ENCODE measurements at places on chromosomes 1 and 21.

- DNase-seq, result no peak
Observed at GRCh38 chr1:152191260-152191659, 32.2 kb upstream of the RPTN start.

GRCh38 chr1:6268415-6268814 lies 7.5 kb upstream of the GPR153 start:
- DNase-seq, result no peak

GRCh38 chr1:94660994-94661393 lies 119.4 kb upstream of the F3 start:
- no peak for DNase-seq

DNA sequence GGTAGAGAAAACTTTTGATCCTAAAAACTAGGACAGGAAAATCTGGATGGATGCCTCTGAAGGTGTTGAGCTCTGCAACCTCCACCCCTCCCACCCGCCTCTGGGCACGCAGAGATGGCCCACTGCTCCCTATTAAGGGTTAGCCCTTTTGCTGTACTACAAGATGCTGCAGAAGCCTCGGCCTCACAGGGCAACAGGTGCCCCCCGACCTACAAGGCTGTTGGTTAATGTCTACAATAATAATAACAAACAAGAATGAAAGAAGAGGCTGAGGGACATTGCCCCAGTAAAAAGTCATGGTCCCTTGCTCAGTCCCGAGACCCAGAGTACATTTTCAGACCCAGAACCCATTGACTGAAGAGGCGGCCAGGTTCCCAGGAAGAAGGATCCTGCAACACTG lies 7.5 kb upstream of the DESI2 start:
- DNase-seq, result no peak

DNA sequence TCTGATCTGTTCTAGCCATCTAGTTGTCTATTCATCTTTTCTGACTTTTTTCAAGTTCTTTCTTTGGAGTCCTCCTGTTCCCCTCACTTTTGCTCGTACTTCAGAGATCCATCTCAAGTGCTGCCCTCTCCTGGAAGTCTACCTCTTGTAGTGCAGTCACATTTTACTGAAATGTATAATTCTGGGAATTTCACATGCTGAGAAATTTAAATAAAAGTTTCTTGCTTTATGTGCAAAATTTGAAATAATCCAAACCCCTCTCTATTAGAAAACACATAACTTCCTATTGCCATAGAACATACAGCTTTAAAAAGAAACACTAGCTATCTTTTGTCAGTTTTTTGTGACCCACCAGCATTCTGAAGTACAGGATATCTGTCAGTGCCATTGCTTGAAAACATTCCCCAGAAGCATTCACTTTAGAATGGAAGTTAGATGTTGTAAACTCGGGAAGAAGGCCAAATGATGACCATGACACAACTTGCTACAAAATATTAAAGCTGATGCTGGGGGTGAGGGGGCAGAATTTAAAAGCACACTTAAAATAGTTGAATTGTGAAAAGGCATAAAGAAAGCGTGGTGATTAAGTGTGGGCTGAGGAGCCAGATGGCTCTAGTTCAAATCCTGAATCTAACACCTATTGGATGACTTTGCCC lies 22.0 kb downstream of the RLF start:
- no peak for DNase-seq

DNA sequence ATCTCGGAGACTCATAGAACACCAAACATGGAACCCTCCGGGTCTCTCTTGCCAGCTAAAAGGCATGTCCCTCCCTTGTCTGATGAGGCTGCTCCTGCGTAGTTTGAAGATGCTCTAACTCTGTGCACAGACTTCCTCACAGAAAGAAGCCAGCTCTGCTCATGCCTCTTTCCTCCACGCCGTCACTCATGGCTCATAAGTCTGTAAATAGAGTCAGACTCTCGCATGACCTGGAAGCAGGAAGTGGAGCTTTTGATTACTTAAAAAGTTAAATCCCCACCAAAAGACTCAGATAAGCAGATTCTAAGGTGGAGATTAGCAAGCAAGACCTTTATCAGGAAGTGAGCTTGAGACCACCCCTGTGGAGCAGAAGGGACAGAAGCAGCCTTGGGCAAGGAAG lies 171.6 kb downstream of the TRIM33 start:
- no peak for DNase-seq

DNA sequence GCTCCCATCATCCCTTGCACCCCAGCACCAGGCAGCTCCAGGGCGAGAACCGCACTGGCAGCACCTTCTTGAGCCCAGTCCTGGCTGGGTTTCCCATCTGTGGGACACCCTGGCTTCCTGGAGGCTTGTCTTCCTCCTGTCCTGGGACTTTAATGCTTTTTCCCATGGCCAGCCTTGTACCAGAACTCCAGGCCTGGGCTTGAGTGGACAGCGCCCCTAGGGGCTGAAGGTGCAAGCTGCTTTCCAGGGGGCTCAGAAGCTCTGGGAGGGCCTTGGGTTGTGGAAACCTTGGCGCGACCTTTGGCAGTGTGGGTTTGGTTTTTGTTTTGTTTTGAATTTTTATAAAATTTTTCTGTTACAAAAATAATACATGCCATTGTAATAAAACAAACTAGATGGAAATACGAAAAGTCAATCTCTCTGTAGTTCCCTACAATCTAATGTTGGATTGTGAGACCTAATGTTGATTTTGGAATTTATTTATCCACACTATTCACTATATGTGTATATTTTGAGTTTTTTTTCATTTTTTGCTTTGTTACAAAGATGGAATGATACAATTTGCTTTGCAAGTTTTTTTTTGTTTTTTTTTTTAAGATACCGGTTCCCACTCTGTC lies 33.8 kb upstream of the RPL11 start:
- DNase-seq, result no peak

DNA sequence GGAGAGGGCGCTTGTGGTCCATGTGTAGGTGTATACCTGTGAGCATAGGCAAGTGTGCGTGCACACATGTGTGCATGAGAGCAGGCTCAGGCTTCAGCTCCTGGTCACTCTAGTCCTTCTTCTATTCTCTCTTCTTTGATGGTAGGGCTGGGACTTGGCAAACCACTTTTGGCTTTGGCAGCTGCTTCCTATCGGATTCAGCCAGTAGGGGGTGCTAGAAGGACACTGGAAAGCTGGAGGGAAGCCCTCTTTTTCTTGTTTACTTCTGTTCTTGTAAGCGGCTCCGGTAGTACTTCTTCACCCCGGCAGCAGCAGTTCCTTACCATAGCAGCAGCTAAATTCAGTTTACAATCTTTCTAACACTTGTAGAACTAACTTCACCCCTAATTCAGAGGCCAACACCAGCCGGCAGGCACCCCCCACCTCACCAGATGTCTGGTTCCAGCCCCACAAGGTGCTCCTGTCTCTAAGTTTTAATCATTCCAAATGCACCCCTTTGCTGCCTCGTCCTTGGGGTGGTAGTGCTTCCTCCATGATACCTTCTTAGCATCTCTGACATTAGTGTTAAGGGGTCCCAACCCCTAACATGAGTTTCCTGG lies 25.1 kb downstream of the NENF start:
- DNase-seq, result peak; percentile 59

GRCh38 chr1:43931711-43932660 lies 1.6 kb upstream of the ARTN start:
- DNase-seq, result no peak

GRCh38 chr1:44860331-44860730 lies 17.3 kb upstream of the PTCH2 start:
- no peak for DNase-seq

DNA sequence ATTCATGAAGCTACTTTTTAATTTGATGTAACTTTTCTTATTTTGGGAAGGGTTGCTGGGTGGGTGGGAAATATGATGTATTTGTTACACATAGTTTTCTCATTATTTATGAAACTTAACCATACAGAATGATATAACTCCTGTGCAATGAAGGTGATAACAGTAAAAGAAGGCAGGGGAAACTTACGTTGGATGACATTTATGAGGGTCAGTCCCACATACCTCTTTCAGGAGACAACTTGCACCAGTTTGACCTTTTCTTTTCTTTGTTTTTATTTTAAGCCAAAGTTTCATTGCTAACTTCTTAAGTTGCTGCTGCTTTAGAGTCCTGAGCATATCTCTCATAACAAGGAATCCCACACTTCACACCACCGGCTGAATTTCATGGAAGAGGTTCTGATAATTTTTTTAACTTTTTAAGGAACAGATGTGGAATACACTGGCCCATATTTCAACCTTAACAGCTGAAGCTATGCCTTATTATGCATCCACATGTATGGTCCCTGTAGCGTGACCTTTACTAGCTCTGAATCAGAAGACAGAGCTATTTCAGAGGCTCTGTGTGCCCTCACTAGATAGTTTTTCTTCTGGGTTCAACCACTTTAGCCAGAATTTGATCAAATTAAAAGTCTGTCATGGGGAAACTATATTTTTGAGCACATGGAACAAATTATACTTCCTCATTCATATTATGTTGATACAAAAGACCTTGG lies 28.0 kb upstream of the KIAA1614 start:
- no peak for DNase-seq

GRCh38 chr1:240363315-240363714 lies 248.6 kb downstream of the GREM2 start:
- no peak for DNase-seq

- DNase-seq, result no peak
Observed at GRCh38 chr1:175081983-175082382, 14.3 kb downstream of the TNN start.

- no peak for DNase-seq
Observed at GRCh38 chr1:170145061-170145460, 698 bp upstream of the NTMT2 start.

DNA sequence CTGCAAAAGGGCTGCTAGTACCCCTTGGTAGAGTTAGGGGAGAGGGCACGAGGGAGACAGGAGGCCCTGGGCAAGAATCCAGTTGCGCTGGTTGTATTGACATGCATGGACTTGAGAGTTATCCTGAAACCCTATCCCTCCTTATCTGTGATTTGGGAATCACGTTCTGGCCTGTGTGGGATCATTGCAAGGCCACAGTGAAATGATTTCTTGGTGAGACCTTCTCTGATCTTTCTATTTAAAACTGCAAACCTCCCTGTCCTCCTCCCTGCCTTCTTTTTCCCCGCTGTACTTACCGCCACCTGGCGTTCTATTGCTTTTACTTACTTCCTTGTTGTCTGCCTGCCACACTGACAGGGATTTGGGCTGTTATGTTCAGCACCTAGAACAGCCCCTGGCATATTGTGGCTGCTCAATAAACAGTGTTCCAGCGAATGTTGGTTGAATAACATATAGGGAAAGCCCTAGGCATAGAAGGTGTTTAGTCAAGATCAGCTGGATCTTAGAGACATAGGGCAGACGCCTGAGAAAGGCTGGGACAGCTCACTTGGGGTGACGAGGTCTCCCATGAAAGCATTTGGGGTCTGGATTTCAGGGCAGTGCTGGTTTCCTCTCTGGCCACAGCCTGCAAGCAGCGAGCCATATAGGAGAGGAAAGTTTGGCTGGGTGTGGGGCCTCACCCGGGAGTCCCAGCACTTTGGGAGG lies 25.6 kb downstream of the ALPL start:
- DNase-seq, result no peak

DNA sequence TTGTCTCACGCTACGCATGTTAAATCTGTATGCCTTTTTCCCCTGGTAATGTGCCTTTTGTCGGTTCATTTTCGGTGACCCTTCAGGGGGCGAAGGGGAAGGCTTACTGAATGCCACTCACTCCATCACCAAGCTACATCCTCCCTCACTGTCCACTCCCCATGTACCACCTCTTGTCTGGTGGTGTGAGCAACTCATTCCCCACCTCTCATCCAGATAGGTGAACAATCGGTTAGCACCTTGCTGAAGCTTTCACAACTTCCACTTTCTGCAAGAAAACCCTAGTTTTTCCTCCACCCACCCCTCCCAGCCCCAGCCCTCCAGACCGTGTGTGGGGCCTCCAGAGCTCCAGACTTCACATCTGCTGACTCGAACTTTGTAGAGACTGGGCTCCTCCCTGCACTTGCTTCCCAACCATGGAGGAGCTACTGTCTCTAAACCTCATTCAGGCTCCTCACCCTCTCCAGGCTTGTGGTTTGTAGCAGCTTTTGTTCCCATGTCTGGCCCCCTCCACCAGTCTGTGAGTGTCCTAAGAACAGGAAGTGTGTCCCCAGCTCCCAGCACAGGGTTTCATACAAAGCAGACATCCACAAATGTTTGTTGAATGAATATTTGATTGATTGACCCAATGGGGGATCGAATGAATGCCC lies 48.4 kb upstream of the RUNX3 start:
- no peak for DNase-seq

DNA sequence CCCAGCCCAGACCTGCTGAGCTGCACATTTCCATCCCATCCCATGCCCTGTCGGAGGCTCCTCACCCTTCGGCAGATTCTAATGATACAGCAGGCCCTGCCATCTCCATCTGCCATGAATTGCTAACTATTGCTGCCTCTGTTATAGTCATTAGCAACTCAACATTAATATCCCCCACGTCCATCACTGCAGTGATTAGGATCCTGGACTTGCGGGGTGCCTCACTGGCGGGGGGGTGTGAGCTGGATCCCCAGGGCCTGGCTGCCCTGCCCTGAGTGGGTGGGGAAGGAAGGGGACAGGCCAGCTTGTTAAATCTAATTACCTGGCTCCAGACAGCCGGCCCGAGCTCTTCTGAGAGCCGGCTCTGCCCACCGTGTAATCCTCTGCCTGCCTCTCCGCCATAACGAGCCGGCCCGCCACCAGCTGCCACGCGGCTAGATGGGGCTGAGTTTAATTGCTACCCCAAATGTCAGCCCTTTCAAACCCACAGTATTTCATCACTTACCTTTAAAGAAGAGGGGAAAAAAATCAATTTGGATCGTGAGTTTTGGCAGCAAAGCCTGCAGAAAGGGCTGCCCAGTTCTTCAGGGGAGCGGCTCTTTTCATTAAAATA lies 227.3 kb upstream of the CSF3R start:
- DNase-seq, result no peak

- DNase-seq, result no peak
Observed at GRCh38 chr1:11748294-11749202, 12.6 kb downstream of the AGTRAP start.

- DNase-seq, result no peak
Observed at GRCh38 chr1:203291201-203292096, 13.9 kb upstream of the BTG2 start.

GRCh38 chr1:91768786-91769725 lies 116.9 kb downstream of the TGFBR3 start:
- DNase-seq, result no peak

DNA sequence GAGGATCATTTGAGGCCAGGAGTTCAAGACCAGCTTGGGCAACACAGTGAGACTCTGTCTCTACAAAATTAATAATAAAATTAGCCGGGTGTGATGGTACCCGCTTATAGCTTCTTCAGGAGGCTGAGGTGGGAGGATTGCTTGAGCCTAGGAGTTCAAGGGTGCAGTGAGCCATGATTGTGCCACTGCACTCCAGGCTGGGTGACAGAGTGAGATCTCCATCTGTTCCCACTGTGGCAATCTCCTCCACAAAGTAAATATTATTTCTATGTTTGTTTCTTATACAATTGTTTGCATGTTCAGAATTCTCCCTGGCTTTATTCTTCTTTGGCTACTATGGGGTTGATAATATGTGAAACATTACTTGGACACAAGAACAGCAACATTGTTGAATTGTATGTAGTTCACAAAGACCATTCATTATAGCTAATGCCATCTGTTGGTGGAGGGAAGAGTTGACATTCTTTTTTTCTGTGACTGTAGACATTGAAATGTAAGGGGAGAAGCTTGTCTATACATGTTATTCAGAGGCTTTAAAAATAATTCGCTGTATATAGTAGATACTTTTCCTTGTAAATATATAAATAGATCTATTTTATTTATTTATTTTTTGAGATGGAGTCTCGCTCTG lies 47.8 kb upstream of the SRSF10 start:
- DNase-seq, result no peak

All from T-helper 1 cell (primary cell).